Immature natural killer cell (primary cell): ENCODE measurements at places on chromosomes 12 and 14. TPM values are rescaled to one million over a fixed set of nuclear protein-coding genes. Genes with fewer than 3 reads are reported as not detected.
A peak's percentile ranks its signal among the peaks of the same experiment; 100 is the strongest.

The OTX2 gene
- not detected for polyA plus RNA-seq

The TAS2R50 gene
- polyA plus RNA-seq: not detected

The IQSEC3 gene
- 0.07 TPM for polyA plus RNA-seq

The PPM1H gene
- not detected for polyA plus RNA-seq

The KRT75 gene
- polyA plus RNA-seq: not detected

The CMKLR1 gene
- polyA plus RNA-seq: 83.7 TPM

The SLC7A7 gene
- 1.1 TPM for polyA plus RNA-seq

The INTS13 gene
- polyA plus RNA-seq: 11.4 TPM

The CATSPERB gene
- not detected for polyA plus RNA-seq

The ARID4A gene
- 2.6 TPM for polyA plus RNA-seq

DNA sequence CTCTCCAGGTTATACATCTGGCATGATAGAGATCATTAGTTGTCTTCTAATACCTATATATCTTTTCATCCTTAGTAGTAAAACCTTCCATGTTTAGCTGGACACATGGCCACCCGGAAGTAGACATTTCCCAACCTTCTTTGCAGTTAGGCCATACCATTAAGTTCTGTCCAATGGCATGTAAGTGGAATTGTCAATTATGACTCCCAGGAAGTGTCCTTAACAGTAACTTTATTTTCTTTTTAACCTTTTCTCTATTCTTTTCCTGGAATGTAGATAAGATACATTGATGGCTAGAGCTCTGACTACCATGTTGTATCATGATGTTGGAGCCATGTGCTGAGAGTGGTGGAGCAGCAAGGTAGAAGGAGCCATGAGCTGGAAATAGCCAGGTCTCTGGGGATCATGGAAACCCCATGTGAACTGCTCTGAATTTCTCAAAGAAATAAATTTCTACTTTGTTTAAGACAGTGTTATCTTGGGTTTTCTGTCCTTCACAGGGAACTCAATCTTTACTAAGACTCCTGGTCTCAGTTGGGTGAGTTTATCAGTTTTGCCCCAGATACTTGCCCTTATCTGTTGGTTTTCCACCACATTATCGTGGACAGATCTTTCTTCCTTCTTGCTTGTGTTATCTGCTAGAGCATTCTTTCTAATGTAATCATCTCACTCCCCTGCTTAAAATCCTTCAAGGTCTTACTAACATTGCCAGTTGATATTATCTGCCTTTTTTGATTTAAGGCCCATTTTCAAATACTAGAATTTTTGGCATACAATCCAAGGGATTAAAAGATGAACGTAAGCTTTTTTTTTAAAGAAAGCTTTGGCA, 5.1 kb upstream of the LTA4H start:
- peaks cover 24% of the 10 kb centered on the region for H3K4me1 ChIP-seq
- H3K27ac ChIP-seq: no peak overlapping the region
- no peaks in the 10 kb centered on the region for H3K36me3 ChIP-seq
- H3K4me3 ChIP-seq: no peak overlapping the region

DNA sequence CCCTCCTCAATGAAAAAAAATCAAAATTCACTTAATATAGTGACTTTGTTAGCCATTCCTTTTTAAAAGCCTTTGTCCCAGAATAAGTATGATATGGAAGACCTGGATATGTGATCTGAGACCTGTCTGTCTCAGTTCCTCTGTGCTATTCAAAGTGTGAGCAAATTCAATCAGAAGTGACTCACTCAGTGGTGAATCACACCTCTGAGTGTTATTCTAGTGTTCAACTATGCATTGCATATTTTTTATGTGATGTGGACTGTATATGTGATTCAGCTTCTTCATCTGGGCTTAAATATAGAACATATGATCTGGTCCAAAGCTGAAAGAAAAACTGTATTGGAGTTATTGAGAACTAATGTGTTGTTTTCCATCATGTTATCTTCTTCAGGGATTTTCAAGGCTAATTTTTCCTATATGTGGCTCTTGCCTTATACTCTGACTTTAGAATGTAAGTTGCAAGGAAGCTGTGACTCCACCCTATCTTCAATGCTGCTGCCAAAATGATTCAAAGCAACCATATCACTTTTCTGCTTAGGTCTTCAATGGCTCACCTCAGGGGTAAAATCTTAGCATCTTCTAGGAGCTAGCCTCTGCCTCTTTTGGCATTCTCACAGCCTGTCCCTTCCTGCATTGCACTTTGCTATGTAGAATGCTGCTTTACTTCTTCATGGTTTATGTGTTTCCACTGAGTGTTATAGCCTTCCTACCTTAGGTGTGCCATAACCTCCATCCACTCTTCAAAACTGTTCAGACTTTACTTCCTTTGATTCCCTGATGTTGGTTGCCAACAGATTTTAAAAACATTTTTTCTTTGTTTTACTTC, 169.8 kb downstream of the OTOGL start:
- no peak overlapping the region for H3K4me3 ChIP-seq
- H3K36me3 ChIP-seq: no peaks in the 10 kb centered on the region
- H3K4me1 ChIP-seq: peaks cover 15% of the 10 kb centered on the region
- no peaks in the 10 kb centered on the region for H3K27me3 ChIP-seq
- no peak overlapping the region for H3K27ac ChIP-seq

DNA sequence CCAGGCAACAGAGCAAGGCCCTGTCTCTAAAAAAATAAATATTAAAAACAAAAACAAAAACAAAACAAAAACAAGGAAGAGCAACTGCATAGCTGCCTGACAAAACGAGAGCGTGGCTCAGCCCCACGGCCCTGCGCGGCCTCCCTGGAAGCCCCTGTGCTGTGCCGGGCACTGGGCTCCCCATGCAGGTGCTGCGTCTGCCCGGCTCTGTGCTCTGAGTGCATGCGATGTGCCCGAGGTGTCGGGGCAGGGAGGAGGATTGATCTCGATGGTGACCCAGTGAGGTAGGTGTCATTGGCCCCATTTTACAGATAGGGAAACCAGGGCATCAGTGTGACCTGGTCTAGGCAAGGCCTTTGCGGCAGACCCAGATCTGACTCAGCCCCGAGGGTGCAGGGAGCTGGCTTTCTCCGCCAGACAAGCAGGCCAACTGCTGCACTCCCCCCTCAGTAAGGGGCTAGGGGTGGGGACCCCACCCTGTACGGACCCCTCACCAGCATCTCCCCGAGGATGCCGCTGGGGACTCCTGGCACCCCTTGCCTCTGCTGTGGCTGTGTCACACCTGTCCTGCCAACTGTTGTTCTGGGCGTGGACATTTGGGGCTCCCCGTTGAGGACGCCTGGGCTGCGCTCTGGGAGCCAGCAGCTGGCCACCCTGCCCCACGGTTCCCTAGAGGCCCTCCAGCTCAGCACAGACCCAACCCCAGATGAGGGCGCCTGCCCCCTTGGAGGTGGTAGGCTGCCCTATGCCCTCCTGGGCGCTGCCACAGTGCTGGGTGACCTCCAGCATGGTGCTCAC, 15.3 kb downstream of the GPR132 start:
- peak overlapping the region; percentile 7 for H3K27ac ChIP-seq
- H3K4me3 ChIP-seq: no peak overlapping the region
- peaks cover 15% of the 10 kb centered on the region for H3K4me1 ChIP-seq
- DNase-seq: no peak
- H3K27me3 ChIP-seq: peaks cover 4% of the 10 kb centered on the region

GRCh38 chr12:110048242-110049027, at the start of gene C12orf76:
Gene C12orf76, minus strand, starts transcription at chr12:110048522. Its CDS starts 27 bp downstream, at chr12:110048495.
- peaks cover 4% of the 10 kb centered on the region for H3K27me3 ChIP-seq
- peaks cover 28% of the 10 kb centered on the region for H3K4me1 ChIP-seq
- peak within 1 kb of the TSS; percentile 84 for H3K27ac ChIP-seq
- H3K4me3 ChIP-seq: peak within 1 kb of the TSS; percentile 98
- DNase-seq: peak; percentile 88

DNA sequence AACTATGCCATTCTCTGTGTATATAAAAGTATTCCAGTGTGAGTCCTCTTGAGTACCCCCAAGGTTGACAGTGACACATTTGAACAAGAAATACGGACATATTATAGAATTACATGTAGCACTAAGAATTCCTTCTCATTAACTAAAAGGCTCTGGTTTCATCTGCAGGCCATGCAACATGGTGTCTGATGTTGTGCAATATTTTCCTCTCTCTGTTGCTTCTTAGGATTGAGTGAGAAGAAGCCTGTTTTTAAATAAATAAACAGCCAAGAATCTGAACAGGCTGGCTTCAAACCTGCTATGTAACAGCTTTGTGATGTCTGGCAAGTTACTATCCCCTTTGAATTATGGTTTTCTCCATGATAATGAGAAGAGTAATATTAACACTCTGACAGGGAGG, 22.2 kb upstream of the CCER1 start:
- no peaks in the 10 kb centered on the region for H3K27me3 ChIP-seq
- DNase-seq: no peak
- H3K36me3 ChIP-seq: no peaks in the 10 kb centered on the region
- no peaks in the 10 kb centered on the region for H3K4me1 ChIP-seq
- H3K4me3 ChIP-seq: no peak overlapping the region

DNA sequence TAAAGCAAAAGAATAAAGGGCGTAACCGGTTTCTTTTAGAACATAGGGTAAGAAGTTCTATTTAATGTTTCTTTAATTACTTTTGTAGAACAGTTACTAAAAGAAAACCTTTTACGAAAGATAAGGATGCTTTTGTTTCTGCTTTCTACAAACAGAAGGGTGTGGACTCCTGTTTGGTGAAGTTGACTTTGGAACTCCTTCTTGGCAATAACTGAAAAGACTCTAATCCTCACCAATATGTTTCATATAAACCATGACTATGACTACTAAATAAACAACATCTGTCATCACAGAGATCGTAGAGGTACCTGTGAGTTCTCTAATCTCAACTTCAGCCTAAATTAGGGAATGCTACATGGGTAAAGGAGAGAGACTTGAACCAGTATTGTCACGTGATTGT, 210.8 kb upstream of the FLRT2 start:
- peaks cover 19% of the 10 kb centered on the region for H3K4me1 ChIP-seq
- no peak for DNase-seq
- no peak overlapping the region for H3K4me3 ChIP-seq
- no peaks in the 10 kb centered on the region for H3K36me3 ChIP-seq

GRCh38 chr12:19453961-19454360, 14.7 kb downstream of the AEBP2 start:
- peaks cover 89% of the 10 kb centered on the region for H3K4me1 ChIP-seq
- no peak for DNase-seq
- no peak overlapping the region for H3K4me3 ChIP-seq
- no peaks in the 10 kb centered on the region for H3K27me3 ChIP-seq
- H3K27ac ChIP-seq: peak overlapping the region; percentile 51

DNA sequence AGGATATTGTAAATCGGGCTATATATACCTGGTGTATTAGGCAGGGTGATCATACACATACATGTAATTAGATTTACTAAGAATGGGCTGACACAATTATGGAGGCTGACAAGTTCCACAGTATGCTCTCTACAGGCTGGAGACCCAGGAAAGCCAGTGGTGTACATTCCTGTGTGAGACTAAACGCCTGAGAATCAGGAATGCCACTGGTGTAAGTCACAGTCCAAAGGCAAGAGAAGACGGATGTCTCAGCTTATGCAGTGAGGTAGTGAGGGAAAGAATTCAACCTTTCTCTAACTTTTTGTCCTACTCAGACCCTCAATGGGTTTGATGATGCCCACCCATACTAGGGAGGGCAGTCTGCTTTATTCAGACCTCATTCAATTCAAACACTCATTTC, 57.1 kb downstream of the METTL25 start:
- peaks cover 32% of the 10 kb centered on the region for H3K36me3 ChIP-seq
- no peak overlapping the region for H3K27ac ChIP-seq
- H3K27me3 ChIP-seq: no peaks in the 10 kb centered on the region
- H3K4me3 ChIP-seq: no peak overlapping the region
- no peak for DNase-seq

DNA sequence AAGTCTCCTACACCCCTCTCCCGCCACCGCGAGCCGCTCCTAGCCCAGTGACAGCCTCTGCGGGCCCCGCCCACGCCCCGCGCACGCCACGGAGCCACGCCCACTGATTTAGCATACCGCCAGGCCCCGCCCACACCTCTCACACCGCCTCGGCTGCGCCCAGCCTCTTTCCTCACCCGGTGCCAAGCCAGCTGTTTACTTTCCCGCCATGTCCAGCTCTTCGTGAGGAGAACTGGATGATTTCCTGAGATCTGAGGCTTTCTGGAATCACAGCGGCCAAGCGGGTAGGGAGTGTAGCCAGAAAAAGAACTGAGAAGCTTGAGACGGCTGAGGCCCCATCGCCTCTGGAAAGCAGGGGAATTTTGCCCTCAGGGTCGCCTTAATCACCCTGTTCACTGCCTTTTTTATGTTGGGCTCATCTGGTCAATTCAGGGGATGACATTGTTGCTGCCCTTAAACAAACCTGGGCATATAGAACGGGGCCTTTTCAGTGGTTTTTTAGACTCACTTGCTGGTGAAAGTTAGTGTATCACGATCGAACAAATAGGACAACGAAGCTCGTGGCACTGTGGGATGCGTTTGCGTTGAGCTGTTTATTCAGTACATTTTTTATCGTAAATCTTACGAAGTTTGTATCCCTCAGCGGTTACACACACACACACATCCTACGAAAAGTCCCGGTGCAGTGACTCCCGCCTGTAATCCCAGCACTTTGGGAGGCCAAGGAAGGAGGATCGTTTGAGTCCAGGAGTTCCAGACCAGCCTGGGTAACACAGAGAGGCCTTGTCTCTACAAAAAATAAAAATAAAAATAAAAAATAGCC, at the start of gene RNF212B:
TSS of gene RNF212B (plus strand) at position 165 of the 823 bp plus-strand sequence. CDS start 2,410 bp downstream, outside the sequence.
- DNase-seq: peak; percentile 61
- H3K36me3 ChIP-seq: no peaks in the 10 kb centered on the region
- H3K27me3 ChIP-seq: peaks cover 12% of the 10 kb centered on the region
- peaks cover 4% of the 10 kb centered on the region for H3K4me1 ChIP-seq
- H3K4me3 ChIP-seq: peak within 1 kb of the TSS; percentile 56
- no peak within 1 kb of the TSS for H3K27ac ChIP-seq
